NCI-H748 treated with DMSO at 0.1 percent for 48 hours (cell line): ENCODE measurements at places on chromosomes 11 and 22.

DNA sequence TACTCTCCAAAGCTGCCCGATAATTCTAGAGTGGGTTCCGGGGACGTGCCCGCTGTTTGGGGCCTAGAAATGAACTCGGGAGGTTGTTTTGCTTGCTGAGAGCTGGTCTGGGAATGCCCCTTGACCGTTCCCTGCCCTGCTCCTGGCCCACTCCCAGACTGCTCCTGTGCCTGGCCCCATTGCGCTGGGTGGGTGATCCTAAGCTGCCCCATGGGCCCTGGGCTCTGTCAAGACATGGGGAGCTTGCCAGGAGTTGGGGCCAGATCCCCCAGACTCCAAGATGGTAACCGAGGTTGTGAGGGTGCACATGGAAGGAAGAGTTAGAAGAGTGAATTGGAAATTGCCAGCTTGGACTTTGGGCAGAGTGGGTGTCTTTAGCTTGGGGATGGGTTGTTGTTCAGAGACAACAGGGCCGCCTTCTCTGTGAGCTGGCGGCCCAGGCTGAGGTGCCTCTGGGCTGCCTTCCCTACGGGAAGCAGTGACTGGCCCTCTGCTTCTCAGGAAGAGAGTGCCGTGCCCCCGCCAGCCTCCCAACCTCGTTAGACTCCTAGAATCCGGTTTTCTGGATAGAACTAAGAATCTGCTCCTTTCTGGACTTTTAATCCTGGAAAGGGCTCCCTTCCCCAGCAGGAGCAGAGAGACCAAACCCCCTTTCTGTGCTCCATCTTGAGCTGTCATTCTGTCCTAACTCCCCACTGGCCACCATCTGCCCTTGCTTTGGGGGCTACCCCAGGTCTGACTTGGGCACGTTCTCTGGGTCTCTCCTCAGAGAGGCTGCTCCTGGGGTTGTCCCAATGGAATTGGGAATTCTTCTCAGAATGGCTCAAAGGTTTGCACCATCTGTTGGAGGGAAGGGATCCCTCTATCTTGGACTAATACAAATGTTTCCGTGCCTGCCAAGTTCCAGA, 1.8 kb downstream of the ST3GAL4 start:
- DNase-seq = no peak

- DNase-seq = no peak
Observed at GRCh38 chr11:65526744-65527143, 1.9 kb downstream of the SCYL1 start.

GRCh38 chr22:37174964-37175363, 13.1 kb downstream of the C1QTNF6 start:
- no peak for DNase-seq

- DNase-seq = no peak
Observed at GRCh38 chr11:73461335-73461840, 85.2 kb downstream of the RELT start.

DNA sequence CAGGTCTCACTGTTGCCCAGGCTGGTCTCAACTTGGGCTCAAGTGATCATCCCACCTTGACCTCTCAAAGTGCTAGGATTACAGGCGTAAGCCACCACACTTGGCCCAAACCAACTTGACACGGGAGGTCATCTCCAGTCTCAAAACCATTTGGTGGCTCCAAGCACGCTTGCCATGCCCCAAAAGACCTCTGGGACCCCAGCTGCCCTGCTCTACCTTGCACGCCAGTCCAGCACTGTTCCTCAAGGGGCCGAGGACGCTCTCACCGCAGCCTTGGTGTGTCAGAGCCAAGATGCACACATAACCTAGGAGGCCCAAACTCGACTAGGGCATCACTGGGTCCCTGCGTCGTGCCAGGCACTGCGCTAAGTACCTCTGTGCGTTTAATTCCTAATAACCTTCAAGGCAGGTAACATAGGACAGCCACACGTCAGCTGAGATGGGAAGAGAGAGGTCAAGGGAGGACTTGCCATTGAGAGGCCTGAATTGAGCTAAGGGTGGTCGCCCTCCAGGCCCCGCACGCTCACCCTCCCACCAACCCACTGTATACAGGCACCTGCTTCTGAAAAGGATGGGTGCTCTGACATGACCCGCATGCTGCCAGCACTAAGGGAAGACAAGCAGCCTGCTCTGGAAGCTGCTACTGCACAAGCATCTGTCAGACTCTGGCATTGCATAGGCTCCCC, 4.6 kb upstream of the GAS2L1 start:
- DNase-seq = no peak
